Anterior cingulate cortex (tissue), 58 donors: ENCODE measurements at places on chromosomes 4 and X.

- no peak for DNase-seq
These were observed 3.9 kb downstream of the SPCS3 start for GRCh38 chr4:176323511-176324160.

GRCh38 chrX:19388064-19388679 lies 44.4 kb downstream of the PDHA1 start:
- no peak for DNase-seq

DNA sequence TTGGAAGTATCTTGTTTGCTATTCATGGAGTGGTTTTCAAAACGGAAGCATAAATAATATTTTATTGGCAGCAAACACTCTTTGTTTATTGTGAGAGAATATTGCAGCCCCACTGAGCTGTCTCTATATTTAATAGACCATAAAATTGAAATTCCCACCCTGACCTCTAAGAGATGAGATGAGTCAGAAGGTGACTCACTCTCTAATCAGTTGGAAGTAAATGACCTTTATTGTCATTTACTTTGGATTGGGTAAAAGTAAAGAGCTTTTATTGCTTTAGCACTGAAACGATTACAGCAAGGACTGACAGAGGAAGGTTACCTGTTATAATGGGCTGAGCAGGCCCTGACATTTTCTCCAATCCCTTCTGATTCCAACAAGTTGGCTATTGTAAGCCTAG lies 55.0 kb downstream of the SYTL5 start:
- no peak for DNase-seq

GRCh38 chr4:4416981-4417380 lies 30.1 kb downstream of the NSG1 start:
- DNase-seq = no peak

- DNase-seq = peak; percentile 1
These were observed 71.2 kb downstream of the SUPT20HL2 start for GRCh38 chrX:24242649-24243175.

- DNase-seq = no peak
These were observed 159.5 kb downstream of the PPP3CA start for GRCh38 chr4:101187841-101188240.

DNA sequence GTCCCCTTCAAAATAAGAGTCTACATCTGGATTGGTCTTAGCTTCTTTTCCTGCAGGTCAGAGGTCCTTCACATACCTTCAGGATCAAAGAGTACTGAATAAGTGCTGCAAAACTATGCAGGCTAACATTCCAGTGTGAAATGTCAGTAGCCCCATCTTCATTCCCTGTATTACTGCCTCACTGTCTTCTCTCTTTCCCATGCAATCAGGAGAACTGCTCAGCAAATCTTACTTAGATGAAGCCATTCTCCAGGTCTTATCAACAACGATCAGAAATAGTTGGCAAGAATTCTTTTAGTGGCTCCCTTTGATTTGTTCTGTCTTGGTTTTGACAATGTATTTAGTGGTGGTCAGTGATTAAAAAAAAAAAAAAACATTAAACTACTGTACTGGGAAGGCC lies 26.0 kb upstream of the IQCM start:
- DNase-seq = no peak

- no peak for DNase-seq
These were observed 56.4 kb upstream of the NFKB1 start for GRCh38 chr4:102444752-102445151.

DNA sequence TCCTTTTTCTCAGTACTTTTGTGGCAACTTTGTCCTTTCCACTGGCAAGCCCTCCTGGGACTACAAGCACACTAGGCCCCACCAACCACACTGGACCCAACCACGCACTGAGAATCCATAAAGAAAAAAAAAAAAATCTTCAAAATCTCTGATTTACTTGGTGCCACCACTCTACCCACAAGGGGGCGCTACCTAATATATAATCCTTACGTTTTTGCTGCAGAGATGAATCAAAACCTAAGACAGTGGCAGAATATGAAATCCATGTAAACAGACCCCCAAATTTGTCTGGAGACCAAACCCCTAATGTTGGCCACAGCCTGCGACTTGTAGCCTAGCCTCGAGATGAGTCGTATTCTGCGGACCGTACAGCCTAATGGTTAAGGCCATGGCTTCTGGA lies 63.5 kb upstream of the ARHGAP36 start:
- no peak for DNase-seq

GRCh38 chrX:41984628-41985027 lies 61.3 kb upstream of the CASK start:
- no peak for DNase-seq

- no peak for DNase-seq
These were observed 93.6 kb upstream of the PTPN13 start for GRCh38 chr4:86500527-86500926.

DNA sequence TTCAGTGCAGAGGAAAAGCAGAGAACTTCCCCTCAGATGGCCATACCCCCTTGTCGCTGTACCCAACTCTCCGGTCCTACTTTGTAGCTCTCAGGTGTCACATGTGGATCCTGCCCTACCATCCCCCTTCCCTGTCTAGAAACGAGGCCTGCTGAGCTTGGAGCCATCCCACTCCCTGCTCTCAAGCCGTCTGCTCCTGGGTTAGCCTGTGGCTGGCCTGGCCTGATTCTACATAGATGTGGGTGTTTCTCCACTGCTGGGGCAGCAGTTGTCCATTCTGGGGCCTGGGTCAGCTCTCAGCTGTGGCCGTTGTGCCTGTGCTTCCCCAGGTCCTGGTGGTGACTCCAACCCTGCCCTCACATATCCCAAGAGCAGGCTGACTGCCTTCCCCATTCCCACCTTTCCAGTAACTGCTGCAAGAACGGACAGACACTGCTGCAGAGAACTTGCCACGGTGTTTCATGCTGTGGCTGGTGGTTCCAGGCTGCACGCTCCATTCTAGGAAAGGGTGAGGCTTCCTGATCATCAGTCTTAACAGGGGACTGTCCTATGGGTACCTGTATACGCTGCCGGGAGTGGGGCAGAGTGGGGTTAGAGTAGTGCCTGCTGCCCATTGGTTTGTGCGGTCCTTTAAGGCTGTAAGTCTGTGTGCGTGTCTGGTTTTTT lies 3.6 kb downstream of the IL9R start:
- no peak for DNase-seq

GRCh38 chr4:102451266-102451665 lies 49.9 kb upstream of the NFKB1 start:
- DNase-seq = no peak

DNA sequence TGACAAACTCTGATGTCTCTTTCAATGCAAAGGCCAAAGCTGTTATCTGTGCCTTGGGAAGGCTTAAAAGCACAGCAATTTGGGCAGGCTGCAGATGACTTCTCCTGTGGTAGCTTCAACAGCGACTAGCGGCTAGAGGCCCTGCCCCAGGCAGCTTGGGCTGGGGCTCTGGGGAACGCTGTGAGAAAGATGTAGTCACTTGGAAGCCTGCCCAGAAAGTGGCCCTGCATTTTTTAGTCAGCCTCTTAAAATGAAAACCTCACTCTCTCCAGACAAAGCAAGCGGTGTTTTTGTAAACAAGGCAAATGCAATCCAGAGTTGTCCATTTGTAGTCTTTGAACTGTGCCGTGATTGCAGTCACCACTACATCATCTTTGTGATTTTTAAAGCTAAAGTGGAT lies 27.5 kb downstream of the PCYT1B start:
- peak; percentile 14 for DNase-seq

DNA sequence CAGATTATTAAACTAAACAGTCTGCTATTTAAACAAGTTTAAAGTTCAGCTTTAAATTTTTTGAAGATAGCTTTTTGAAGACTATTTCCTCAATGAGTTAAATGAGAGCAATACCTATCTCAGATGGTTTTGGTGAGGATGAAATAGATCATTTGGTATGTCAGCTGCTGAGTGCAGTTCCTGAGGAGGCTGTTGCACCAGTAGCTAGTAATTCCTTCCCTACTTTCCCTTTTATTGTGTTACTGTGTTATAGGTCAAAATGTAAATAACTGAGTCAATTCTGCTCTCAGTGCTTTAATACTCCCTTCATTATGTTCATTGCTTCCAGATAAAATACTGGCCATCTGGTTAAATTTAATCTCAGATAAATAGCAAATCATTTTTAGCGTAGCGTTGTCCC lies 48.6 kb downstream of the BMPR1B start:
- DNase-seq = no peak

- DNase-seq = no peak
These were observed 12.4 kb downstream of the ZFP92 start for GRCh38 chrX:153423652-153424051.
